ENCODE measurements at places on chromosomes 11 and 22. TPM values are rescaled to one million over a fixed set of nuclear protein-coding genes. Genes with fewer than 3 reads are reported as not detected.

PLAAT4 gene
- polyA plus RNA-seq = 16.2 TPM

FAM227A gene
- 1.4 TPM for polyA plus RNA-seq

TBX1 gene
- polyA plus RNA-seq = 0.40 TPM

APOL1 gene
- polyA plus RNA-seq = 5.4 TPM
